ENCODE measurements at places on chromosomes 6 and 20.

DNA sequence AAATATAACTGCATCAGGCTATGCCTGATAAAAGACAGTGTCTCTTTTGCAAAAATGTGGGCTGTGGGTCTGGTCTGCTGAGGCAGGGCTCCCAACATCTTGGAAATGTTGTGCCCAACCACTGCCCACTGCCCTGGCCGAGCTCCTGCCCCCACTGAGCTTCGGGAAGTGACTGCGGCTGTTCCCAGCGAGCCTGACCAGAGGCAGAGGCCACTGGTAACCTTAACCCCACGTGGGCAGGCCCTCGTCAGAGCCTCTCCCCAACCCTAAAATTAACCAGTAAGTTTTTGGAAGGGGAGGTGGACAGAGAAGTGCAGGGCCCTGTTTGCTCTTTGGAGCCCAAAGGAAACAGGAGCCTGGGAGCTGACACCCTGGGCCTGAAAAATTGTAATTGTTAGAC, 225.9 kb downstream of the MAFB start:
- peak; percentile 44 for DNase-seq

DNA sequence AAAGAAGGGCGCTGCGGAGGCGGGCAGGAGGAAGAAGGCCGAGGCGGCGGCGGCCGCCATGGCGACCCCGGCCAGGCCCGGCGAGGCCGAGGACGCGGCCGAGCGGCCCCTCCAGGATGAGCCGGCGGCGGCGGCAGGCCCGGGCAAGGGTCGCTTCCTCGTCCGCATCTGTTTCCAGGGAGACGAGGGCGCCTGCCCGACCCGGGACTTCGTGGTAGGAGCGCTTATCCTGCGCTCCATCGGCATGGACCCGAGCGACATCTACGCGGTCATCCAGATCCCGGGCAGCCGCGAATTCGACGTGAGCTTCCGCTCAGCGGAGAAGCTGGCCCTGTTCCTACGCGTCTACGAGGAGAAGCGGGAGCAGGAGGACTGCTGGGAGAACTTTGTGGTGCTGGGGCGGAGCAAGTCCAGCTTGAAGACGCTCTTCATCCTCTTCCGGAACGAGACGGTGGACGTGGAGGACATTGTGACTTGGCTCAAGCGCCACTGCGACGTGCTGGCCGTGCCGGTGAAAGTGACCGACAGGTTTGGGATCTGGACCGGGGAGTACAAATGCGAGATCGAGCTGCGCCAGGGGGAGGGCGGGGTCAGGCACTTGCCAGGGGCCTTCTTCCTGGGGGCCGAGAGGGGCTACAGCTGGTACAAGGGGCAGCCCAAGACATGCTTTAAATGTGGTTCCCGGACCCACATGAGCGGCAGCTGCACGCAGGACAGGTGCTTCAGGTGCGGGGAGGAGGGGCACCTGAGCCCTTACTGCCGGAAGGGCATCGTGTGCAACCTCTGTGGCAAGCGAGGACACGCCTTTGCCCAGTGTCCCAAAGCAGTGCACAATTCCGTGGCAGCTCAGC, 780 bp downstream of the ZCCHC3 start:
- peak; percentile 76 for DNase-seq

- DNase-seq: no peak
Observed at GRCh38 chr6:37429352-37429750, 3.7 kb upstream of the CMTR1 start.

- DNase-seq: no peak
Observed at GRCh38 chr20:53706466-53707370, 113.1 kb upstream of the ZNF217 start.

Data from right hindlimb (tissue), 1 donor.